ENCODE measurements at places on chromosomes 3 and 15.

DNA sequence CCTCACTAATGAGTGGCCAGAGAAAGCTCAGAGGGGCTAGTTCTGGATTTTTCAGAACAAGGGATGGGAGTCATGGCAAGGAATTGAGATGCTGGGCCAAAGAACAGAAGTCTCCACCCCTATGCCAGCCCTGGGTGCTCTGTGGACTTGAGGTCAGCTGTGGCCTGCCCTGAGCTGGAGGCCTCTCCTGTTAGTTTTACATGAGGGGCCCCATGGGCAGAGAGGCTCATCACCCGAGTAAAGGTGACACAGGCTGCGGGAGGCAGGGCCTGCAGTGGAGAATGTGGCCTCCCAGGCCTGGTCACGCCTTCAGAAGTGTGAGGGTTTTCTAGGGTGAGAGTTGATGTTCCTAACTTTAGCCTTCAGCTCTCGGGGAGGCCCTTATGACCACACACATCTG, 44.9 kb downstream of the ABHD5 start:
- DNase-seq: no peak

DNA sequence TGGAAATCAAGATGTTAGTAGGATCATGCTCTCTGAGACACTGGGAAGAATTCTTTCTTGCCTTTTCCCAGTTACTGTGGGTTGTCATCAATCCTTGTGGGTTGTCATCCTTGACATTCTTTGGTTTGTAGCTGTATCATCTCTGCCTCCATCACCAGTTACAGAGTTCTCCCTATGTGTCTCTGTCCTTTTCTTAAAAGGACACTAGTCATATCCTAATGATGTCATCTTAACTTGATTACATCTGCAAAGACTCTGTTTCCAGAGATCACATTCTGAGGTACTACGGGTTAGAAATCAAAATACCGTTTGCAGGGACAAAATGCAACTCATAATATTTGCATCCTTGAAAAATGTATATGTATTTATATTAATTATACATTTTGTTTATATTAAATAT, 500.4 kb downstream of the ZBBX start:
- DNase-seq: no peak

- DNase-seq: peak; percentile 9
These were observed 69.5 kb downstream of the KLF15 start for GRCh38 chr3:126287536-126288241.

DNA sequence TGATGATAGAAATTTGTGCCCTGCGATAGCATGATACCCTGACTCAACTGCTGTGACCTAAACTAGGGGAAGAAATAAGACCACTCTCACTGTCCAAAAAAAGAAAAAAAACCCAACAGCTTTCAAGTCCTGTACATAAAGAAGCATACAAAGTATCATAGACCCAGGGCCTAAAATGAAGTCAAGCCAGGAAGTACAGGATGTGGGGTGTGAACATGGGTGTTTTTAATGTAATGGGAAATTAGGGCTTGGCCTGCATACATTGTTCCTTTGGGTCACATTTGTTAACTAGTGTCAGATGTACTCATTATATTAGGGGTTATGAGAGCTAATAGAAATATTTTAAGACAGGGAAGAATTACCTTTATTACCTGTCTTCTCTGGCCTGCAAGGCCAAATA, 200.5 kb upstream of the BHLHE40 start:
- DNase-seq: no peak

GRCh38 chr3:147773116-147773630, 364.0 kb downstream of the ZIC1 start:
- no peak for DNase-seq

- DNase-seq: no peak
These were observed 111.5 kb upstream of the COL8A1 start for GRCh38 chr3:99526921-99527320.

DNA sequence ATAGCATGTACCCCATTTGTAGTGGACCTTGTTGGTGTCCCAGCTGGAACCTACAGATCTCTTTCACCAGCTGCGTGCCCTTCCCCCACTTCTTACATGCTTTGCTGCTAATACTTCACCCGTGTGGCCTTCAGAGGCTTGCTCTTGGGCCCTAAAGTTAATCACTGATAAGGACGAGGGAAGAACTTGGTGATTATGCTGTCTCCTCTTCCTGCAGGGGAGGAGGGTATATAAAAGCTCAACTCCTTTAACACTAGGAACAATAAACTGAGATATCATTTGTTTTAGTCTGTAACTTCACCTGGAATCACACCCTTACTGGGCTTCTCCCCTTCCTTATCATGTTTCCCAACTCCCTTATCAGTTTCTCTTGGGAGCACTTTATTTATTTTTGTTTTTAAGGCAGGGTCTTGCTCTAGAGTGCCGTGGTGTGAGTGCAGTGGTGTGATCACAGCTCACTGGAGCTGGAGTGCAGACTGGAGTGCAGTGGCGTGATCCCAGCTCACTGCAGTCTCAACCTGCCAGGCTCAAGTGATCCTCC, 43.2 kb upstream of the PIK3R4 start:
- no peak for DNase-seq

- no peak for DNase-seq
These were observed 9.6 kb downstream of the GALK2 start for GRCh38 chr15:49179433-49180190.

DNA sequence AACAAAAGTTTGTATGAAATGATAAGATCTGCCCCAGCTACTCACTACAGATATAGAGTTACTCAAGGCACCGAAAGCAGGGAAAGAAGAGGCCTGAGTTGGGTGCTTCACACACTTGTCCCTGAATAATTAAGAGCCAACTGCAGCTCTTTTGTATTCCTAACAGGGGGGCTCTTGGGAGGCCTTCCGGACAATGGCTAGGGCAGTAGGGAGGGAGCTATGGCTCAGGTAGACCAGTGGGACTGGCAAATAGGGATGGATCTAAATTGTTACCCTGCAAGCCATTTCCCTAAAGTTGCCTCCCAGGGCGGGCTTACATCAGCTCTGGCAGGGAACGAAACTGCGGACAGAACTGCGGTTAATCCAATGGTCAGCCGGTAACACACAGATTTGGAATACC, 6.2 kb downstream of the SEMA5B start:
- no peak for DNase-seq

DNA sequence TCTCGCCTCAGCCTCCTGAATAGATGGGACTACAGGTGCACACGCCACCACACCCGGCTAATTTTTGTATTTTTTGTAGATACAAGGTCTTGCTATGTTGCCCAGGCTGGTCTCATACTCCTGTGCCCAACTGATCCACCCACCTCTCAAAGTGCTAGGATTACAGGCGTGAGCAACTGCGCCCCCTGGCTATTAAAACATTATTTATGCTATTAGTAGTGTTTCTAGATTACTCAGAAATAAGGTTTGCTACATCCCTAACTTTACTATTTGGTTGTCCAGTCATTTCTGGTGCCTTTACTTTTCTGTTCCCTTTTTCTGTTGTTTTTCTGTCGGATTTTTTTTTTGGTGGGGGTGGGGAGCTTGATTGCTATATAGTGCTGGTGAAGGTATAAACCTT, 393.6 kb upstream of the TPM1 start:
- DNase-seq: peak; percentile 52

DNA sequence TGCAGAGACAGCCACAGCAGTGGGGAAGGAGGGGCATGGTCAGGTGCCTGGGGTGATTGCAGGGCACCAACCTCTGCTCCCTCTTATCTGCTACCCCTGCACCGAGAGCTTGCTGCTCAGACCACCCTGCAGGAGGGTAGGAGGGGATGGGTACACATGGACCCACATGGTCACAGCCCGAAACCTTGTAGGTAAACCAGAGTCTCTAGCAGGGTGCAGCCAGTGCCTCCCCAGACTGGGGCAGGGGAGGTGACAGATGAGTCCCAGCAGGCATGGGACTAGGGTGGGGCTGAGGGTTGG, 49.2 kb downstream of the FAH start:
- DNase-seq: no peak

DNA sequence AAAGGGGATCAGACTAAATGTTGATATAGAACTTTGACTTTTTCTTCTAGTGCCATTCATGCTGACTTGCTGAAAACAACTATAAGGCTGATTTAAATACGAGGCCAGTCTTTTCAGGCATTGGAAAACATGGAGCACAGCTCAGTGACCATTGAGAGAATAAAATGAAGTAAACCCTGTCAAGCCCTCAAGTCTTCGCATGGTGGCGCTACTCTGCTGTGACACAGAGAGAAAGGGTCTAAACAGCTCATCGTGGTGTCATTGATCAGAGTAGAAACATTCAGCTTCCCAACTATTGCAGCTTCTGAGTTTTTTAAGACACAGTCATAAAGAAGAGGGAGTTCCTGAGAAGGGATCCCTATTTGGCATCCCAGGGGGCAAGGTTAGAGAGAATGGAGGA, 716.2 kb downstream of the DIPK2A start:
- no peak for DNase-seq

- DNase-seq: no peak
These were observed 80.6 kb downstream of the ADAMTSL3 start for GRCh38 chr15:83734487-83734886.

DNA sequence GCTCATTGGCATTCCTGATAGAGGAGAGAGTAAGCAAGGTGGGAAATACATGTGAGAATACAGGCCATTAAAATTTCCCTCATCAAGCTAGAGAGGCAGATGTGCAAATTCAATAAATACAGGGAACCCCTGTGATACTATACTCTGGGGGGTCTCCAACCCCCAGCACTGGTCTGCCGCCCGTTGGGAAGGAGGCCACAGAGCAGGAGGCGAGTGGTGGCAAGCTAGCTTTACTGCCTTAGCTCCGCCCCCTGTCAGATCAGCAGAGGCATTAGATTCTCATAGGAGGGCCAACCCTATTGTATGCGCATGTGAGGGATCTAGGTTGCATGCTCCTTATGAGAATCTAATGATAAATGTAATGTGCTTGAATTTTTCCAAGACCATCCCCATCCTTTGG, 97.1 kb upstream of the PLSCR5 start:
- DNase-seq: no peak

- DNase-seq: peak; percentile 90
These were observed 166.7 kb downstream of the CTNNB1 start for GRCh38 chr3:41365973-41366372.

- DNase-seq: no peak
These were observed 191.4 kb downstream of the LRTM1 start for GRCh38 chr3:54736459-54736858.

DNA sequence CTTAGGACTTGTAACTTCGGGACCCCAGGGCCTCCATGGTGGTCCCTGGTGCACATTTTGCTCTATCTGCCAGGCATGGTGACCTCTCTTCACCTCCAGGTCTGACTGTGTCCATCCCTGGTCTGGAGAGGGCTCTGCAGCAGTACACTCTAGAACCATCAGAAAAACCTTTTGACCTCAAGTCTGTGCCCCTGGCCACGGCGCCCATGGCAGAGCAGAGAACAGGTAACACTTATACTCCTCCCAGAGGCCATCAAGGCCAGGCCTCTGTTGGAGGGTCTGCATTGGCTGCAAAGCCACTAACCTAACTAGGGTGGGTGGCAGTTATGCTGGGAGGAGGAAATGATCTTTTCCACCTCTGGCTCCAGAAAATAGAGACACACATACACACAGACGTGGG, 10.3 kb upstream of the HMCES start:
- no peak for DNase-seq

- peak; percentile 32 for DNase-seq
These were observed 355.4 kb downstream of the FGF12 start for GRCh38 chr3:192371870-192372400.

DNA sequence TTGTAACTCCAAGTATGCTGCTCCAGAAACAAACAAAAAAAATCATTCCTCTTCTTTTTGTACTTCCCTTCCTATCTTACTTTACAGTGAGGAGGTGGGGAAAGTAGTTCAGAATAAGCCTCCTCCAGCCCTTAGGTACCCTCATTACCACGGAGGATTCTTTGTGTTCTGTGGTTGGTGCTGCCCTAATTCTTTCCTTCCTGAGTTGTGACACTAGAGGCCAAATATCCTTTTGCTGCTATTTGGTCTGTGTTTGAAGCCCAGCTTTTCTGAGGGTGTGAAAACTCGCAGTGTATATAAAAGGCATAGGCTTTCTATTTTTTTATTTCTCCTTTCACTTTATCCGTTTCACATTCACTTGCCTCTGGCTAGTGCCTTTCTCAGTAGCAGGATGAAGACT, 98.2 kb downstream of the HHLA2 start:
- DNase-seq: no peak

DNA sequence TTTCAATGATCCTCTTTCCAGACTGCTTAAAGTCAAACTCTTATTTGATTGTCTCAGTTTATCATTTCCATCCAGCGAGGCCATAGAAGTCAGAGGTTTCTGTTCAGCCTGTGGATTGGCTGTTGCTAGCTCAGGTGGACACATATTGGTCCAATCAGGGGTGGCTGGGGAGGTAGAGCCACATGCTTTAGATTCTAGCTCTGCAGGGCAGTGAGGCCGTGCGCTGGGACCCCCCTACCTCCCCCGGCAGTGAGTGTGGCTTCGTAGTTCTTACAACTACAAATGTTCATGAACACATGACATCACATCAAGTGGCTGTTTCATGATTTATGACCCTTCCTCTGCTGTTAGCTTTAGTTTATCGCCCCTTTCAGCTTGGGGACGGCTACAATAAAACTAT, 18.0 kb downstream of the APOD start:
- DNase-seq: no peak

DNA sequence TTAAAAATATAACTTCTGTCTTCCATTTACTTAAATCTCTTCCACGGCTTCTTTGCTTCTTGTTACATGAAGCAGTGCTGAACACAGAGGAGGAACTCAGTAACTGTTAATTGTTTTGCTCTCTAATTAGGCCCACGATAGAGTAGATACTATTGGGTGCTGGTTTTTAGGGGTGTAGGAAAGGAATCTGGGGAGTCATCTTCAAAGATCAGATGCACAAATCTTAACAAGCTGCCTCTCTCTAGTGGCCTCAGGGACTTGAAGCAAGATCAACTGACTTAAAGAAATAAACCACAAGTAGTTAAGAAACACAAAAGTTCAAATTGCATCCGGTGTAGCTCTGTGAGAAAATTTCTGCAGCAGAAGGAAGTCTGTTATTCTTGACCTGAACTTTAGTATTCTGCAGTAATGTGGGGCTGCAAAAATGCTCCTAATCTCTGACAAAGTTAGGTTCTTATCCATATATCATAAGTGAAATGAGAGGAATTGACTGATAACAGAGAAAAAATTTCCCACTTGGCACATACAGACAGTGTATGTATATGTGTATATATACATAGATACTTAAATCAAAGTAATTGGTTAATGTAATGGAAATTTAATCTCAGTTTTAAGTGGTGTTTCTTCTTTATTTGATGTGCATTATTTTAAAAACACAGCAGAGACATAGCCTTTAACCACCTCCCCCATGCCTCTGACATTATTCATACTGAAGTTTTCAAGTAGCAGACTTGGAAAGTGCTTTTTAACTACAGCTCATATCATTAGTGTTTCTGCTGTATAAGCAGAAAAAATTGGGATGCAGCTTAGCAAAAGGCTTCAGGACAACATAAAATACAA, 51.8 kb downstream of the CHST2 start:
- no peak for DNase-seq

DNA sequence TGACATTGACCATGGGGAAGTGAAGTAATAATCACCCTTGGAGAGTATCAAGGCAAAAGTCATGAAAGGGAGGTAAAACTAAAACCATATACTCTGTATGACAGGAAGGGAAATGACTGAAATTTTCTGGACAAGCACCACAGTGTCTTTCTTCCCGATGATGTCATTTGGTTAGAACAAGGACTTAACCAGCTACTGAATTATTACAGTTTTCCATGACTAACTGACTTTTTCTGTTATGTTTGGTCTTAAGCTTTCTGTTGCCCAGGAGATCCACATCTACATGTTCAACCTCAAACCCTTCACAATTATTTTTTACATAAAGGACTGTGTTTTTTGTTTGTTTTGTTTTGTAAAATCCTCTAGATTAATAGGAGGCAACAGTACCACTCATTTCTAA, 191.9 kb upstream of the IL12A start:
- no peak for DNase-seq

GRCh38 chr3:116007000-116007399, 383.7 kb downstream of the GAP43 start:
- DNase-seq: no peak
